ENCODE measurements at places on chromosomes 6 and 20.

- no peak for DNase-seq
These were observed 2.8 kb downstream of the ANGPT4 start for GRCh38 chr20:913306-913849.

DNA sequence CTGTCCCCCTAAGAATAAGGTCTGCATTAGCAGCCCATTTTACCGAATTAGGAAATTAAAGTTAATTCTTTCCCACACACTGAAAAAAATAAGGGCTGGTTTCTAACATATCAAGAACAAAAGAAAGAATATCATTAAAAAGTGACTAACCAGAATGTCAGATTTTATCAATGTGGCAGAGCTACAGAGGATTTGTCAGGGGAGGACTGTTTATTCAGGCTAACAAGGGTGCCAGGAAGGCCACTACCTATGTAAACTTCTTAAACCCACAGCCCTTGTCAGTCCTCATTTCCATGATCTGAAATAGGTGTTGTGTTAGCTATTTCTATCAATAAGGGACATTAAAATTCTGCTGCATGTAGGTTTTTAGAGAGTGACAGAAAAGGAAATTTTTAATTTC, 76.4 kb downstream of the BACH2 start:
- no peak for DNase-seq

GRCh38 chr6:112284603-112285002, 30.2 kb upstream of the LAMA4 start:
- DNase-seq: no peak

DNA sequence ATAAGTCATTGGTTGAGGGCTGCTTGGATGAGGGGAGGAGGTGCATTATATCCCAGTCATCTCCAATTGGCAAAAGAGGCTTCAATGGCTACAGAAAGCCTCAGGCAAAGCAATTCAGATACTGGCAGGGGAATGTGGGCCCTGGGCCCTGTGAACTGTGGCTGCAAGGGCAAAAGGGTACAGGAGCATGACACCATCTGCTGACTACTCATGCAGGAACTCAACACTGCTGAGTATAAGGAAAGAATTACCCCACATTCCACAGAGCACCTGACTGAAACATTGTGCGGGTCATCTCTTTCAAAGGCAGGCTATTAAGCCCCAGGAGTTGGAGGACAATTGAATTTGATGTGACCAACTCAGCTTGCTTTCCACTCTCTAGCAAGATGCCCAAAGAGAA, 92.1 kb upstream of the SPTLC3 start:
- no peak for DNase-seq
